ENCODE measurements at places on chromosomes 6 and 20. TPM values are rescaled to one million over a fixed set of nuclear protein-coding genes. Genes with fewer than 3 reads are reported as not detected.

MUC21 gene
- 1.1 TPM for total RNA-seq

SIGLEC1 gene
- total RNA-seq = 53.6 TPM

MLIP gene
- total RNA-seq = 0.20 TPM

GRIK2 gene
- total RNA-seq = 0.38 TPM

TNFRSF21 gene
- 28.9 TPM for total RNA-seq

PRKN gene
- 2.7 TPM for total RNA-seq

NR2E1 gene
- total RNA-seq = not detected

DNA sequence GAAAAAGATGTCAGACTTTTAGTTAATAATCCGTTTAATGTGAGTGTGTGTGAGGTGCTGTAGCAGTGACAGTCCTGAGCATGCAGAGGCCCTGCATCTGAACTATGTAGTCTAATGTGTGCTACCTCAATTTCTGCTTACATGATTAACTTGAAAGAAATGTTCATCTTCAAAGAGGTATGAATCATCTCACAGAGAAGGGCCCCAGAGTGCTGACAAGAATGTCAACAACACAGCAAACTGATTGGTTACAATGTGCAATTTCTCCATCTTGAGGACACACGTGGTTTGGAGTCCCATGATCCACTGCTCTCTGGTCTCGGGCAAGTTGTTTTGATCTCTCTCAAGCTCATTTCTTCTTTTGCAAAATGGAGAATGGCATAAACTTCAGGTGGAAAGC is 61.7 kb upstream of the EMILIN3 start:
- peaks cover 5% of the 10 kb centered on the region for H3K4me1 ChIP-seq
- peaks cover 57% of the 10 kb centered on the region for H3K36me3 ChIP-seq
- H3K4me3 ChIP-seq = no peak overlapping the region
- DNase-seq = no peak

GRCh38 chr20:34062570-34063482 is 49.2 kb downstream of the EIF2S2 start:
- no peak overlapping the region for H3K27ac ChIP-seq
- H3K4me3 ChIP-seq = no peak overlapping the region
- no peak for DNase-seq
- peaks cover 32% of the 10 kb centered on the region for H3K4me1 ChIP-seq

DNA sequence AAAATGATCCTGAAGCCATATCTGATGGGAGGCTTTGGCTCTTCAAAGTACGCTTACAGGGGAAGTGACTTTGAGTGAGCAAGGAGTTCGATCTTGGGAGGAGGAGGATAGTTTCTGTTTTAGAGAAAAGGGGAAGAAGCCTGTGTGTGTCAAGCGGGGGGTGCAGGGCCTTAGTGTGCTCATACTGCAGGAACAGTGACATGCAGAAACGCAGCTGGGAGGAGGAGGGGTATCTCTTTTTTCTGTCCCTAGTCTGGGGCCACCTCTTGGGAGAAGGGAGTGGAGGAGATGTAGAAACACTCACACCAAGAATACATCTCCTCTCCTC is 19.8 kb downstream of the SIRPD start:
- no peak overlapping the region for H3K4me3 ChIP-seq
- peak overlapping the region; percentile 79 for H3K27ac ChIP-seq
- no peaks in the 10 kb centered on the region for H3K36me3 ChIP-seq
- no peaks in the 10 kb centered on the region for H3K4me1 ChIP-seq

DNA sequence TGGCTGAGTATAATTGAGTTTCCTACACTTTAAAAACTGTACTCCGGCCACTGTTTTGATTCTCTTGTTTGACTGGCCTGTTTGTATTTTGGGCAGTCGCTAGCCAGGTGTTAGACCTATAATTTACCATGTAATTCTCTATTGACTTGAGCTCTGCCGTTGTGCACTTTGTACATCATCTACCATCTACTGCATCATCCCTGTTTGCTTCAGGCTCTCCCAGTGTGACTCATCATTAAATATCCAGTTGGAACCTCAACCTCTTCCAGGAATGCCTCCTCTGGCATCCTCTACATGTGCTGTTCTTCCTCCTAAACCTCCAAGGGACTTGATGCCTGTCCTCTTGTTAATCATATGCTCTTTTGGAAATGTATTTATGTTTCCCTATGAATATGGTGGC is 72.3 kb downstream of the FARS2 start:
- no peaks in the 10 kb centered on the region for H3K4me1 ChIP-seq
- H3K36me3 ChIP-seq = no peaks in the 10 kb centered on the region
- no peak overlapping the region for H3K4me3 ChIP-seq
- H3K27ac ChIP-seq = no peak overlapping the region
- no peak for DNase-seq
- no peaks in the 10 kb centered on the region for H3K27me3 ChIP-seq

GRCh38 chr6:25297039-25297441 is 17.9 kb downstream of the CARMIL1 start:
- no peaks in the 10 kb centered on the region for H3K36me3 ChIP-seq
- H3K27ac ChIP-seq = peak overlapping the region; percentile 79
- no peaks in the 10 kb centered on the region for H3K27me3 ChIP-seq
- no peak for DNase-seq
- no peak overlapping the region for H3K4me3 ChIP-seq

DNA sequence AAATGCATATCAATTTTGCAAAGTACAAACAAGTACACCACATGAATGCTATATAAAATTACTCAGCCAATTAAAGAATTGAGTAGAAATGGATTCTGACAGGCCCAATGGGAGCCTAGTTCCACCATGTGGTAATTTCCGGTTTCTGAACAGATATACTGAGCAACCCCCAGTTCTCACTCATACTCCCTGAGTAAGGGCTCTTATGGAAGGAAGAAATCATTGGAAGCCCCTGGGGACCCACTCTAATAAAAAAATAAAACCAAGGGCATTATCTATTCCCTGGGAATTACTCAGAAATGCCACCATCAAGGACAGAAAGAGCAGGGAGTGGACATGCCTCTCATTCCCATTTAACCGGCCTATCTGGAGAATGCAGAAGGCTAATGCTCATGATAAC is 34.6 kb downstream of the STX7 start:
- no peak overlapping the region for H3K27ac ChIP-seq
- no peak for DNase-seq
- no peaks in the 10 kb centered on the region for H3K4me1 ChIP-seq
- H3K4me3 ChIP-seq = no peak overlapping the region
- peaks cover 19% of the 10 kb centered on the region for H3K36me3 ChIP-seq

GRCh38 chr6:88374553-88374952 is 208.4 kb upstream of the CNR1 start:
- H3K4me1 ChIP-seq = peaks cover 10% of the 10 kb centered on the region
- no peaks in the 10 kb centered on the region for H3K27me3 ChIP-seq
- H3K27ac ChIP-seq = no peak overlapping the region
- H3K4me3 ChIP-seq = no peak overlapping the region

- H3K27me3 ChIP-seq = no peaks in the 10 kb centered on the region
- no peaks in the 10 kb centered on the region for H3K36me3 ChIP-seq
- H3K4me1 ChIP-seq = peaks cover 7% of the 10 kb centered on the region
- no peak overlapping the region for H3K27ac ChIP-seq
- H3K4me3 ChIP-seq = no peak overlapping the region
Observed at GRCh38 chr6:108251252-108251651, 9.6 kb downstream of the SNX3 start.

- DNase-seq = no peak
- no peaks in the 10 kb centered on the region for H3K36me3 ChIP-seq
- H3K4me3 ChIP-seq = no peak overlapping the region
- H3K4me1 ChIP-seq = no peaks in the 10 kb centered on the region
- H3K27me3 ChIP-seq = no peaks in the 10 kb centered on the region
Observed at GRCh38 chr20:56687061-56687460, 58.0 kb downstream of the TFAP2C start.

- peak; percentile 45 for DNase-seq
- H3K27me3 ChIP-seq = no peaks in the 10 kb centered on the region
- H3K4me1 ChIP-seq = no peaks in the 10 kb centered on the region
- H3K27ac ChIP-seq = no peak overlapping the region
- H3K4me3 ChIP-seq = no peak overlapping the region
Observed at GRCh38 chr6:167396068-167396658, 71.3 kb downstream of the TTLL2 start.

GRCh38 chr6:18262702-18263417 is 1.5 kb downstream of the DEK start:
- peak overlapping the region; percentile 90 for H3K27ac ChIP-seq
- peaks cover 15% of the 10 kb centered on the region for H3K4me1 ChIP-seq
- peaks cover 4% of the 10 kb centered on the region for H3K36me3 ChIP-seq
- H3K4me3 ChIP-seq = peak overlapping the region; percentile 90

- H3K4me3 ChIP-seq = no peak overlapping the region
- H3K36me3 ChIP-seq = no peaks in the 10 kb centered on the region
- H3K27me3 ChIP-seq = no peaks in the 10 kb centered on the region
- DNase-seq = no peak
Observed at GRCh38 chr6:83218646-83219045, 25.5 kb downstream of the RWDD2A start.

GRCh38 chr6:143680141-143680540 is 2.4 kb downstream of the PHACTR2 start:
- DNase-seq = no peak
- H3K36me3 ChIP-seq = no peaks in the 10 kb centered on the region
- peak overlapping the region; percentile 93 for H3K27ac ChIP-seq
- H3K4me1 ChIP-seq = peaks cover 28% of the 10 kb centered on the region

DNA sequence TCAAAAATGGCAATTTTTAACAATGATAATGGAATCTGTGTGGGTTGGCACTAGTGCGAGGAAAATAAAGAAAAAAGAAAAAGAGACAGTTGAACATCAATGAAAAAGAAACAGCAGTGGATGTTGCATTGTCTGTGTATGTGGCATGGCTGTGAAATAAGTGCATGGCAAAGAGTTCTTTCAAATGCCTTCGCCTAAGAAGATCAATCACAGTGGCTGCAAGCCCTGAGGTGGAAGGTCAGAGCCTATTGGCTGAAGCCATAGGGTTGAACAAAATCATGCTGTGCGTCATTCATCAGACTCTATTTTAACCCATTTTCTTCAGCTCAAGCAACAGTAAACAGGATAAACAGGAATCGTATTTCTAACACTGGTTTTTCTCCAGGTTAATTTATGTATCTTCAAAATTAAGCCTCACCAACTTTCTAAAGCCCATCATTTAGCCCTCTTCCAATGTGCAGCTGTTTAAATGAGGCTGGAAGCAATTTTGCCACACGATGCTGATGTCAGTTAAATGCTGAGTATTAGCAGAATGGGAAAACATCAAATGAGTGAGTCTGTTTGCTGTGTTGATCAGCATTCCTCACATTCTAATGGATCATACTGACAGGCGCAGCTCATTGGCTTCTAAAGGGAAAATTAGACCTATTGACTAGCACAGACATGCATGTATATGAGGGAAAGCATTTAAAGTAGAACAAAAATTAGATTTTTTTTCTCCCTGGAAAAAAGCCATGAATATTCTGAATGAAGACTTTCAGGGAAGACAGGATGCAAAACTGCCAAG is 955.9 kb upstream of the EYS start:
- H3K4me3 ChIP-seq = no peak overlapping the region
- no peak for DNase-seq
- H3K27ac ChIP-seq = no peak overlapping the region
- H3K36me3 ChIP-seq = no peaks in the 10 kb centered on the region

DNA sequence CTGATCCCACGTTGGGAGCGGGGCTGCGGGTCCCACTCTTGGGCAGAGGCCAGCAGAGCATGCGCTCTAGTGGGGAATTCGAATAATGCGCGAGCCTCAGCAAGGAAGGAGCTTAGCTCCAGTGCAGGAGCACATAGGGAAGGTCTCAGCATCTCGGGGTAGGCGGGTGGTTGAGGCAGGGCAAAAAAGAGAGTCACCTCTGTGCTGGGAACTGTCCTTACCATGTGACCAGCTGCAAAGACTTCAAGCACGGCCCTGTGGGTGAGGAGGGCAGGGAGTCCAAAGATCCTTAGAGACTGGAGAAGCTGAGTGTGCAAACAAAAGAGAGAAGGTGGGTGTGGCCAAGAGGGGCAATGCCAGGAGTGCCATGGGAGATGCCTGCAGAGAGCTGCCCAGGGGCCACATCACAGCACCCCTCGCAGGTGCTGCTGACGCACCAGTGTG is 79.2 kb upstream of the CD93 start:
- no peak overlapping the region for H3K27ac ChIP-seq
- H3K4me1 ChIP-seq = peaks cover 29% of the 10 kb centered on the region
- H3K4me3 ChIP-seq = no peak overlapping the region
- no peaks in the 10 kb centered on the region for H3K27me3 ChIP-seq
- H3K36me3 ChIP-seq = no peaks in the 10 kb centered on the region

DNA sequence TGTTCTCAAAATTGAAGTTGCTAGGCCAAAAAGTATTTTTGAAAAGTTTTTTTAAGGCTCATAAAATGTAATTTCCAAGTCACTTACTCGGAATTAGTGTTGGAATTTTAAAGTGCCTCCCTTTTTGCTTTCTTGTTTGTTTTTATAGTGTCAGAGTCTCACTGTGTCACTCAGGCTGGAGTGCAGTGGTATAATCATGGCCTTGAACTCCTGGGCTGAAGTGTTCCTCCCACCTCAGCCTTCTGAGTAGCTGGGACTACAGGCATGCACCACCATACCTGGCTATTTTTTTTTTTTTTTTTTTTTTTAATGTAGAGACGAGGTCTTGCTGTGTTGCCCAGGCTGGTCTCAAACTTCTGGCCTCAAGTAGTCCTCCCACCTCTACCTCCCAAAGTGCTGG is 40.0 kb upstream of the GNRH2 start:
- peaks cover 47% of the 10 kb centered on the region for H3K36me3 ChIP-seq
- H3K4me3 ChIP-seq = no peak overlapping the region
- no peaks in the 10 kb centered on the region for H3K4me1 ChIP-seq

DNA sequence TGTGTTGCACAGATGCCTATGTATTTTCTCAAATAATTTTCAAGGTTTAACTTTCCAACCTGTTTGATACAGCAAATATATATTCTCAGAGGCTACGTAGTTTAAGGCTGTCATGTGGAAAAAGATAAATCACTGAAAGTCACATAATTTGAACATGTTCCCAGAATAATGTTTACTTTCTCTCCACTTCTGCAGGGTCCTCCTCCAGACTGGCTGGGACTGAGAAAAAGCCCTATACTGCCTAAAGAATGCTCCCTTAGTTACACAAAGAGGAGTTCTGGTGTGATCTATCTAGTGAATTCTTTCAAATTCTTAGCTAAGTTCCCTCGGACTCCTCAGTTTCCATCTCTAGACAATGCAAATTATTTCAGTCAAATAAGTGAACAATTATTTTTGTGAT is 411.0 kb downstream of the C6orf118 start:
- H3K27ac ChIP-seq = no peak overlapping the region
- no peak for DNase-seq
- H3K4me3 ChIP-seq = no peak overlapping the region
- no peaks in the 10 kb centered on the region for H3K4me1 ChIP-seq
- H3K27me3 ChIP-seq = no peaks in the 10 kb centered on the region

DNA sequence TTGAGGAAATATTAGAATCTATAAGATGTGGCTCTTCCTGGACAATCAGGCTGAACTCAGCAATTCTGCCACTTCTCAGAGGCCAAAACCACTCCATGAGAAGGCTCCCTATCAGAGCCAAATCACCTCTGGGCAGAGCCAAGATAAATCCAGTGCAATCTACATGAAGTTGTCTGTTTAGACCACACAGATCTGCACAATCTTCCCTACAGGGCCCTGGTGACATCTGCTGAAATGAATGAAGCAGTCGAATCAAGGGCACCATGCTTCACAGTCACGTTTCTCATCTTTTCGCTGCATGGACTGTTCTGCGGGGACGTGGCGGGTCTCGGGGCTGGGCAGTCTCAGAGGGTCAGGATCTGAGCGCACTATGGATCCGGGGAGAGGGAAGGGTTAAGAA is 60.1 kb upstream of the CD93 start:
- no peak overlapping the region for H3K27ac ChIP-seq
- H3K36me3 ChIP-seq = no peaks in the 10 kb centered on the region
- DNase-seq = no peak
- H3K4me3 ChIP-seq = no peak overlapping the region
- H3K4me1 ChIP-seq = peaks cover 46% of the 10 kb centered on the region
- H3K27me3 ChIP-seq = no peaks in the 10 kb centered on the region

- H3K27ac ChIP-seq = no peak overlapping the region
- no peaks in the 10 kb centered on the region for H3K27me3 ChIP-seq
- H3K36me3 ChIP-seq = no peaks in the 10 kb centered on the region
Observed at GRCh38 chr20:8212286-8212685, 80.2 kb downstream of the PLCB1 start.
